Fibroblast of the aortic adventitia (primary cell): ENCODE measurements at places on chromosomes 2 and 18. TPM values are rescaled to one million over a fixed set of nuclear protein-coding genes. Genes with fewer than 3 reads are reported as not detected.

Gene UGT1A5
- not detected in 2 replicates for total RNA-seq

Gene STARD6
- not detected in 2 replicates for total RNA-seq

Gene RAMP1
- total RNA-seq, result 3.1 and 3.4 TPM in 2 replicates

GRCh38 chr2:233130024-233130423 lies 69.9 kb downstream of the INPP5D start:
- no peak for DNase-seq

DNA sequence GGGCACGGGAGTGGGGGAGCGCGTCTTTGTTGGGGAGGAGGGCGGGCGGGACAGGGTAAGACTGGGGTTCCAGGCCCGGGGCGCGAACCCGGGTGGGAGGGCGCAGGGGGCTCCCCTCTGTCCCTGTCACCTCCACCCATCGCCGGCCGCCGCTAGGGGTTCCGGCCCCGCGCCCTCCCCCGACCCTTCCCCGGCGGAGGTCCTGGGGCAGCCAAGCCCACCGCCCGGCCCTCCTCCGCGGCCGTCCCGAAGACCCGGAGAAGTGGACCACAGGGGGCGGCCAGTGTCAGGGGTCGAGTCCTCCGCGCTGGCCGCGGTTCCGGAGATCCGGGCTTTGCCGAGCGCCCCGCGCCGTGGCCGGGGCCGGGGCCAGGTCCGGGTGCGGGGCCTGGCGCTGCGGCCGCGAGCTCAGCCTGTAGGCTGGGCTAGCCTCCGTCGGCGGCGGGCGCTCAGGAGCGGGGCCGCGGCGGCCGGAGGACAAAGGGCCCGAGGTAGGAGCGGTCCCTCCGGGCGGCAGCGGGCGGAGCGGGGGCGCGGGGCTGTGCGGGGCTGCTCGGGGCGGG lies 16.6 kb upstream of the E2F6 start:
- no peak for DNase-seq

- DNase-seq, result no peak
Measured at GRCh38 chr2:147553775-147554271, 291.0 kb upstream of the ACVR2A start.

DNA sequence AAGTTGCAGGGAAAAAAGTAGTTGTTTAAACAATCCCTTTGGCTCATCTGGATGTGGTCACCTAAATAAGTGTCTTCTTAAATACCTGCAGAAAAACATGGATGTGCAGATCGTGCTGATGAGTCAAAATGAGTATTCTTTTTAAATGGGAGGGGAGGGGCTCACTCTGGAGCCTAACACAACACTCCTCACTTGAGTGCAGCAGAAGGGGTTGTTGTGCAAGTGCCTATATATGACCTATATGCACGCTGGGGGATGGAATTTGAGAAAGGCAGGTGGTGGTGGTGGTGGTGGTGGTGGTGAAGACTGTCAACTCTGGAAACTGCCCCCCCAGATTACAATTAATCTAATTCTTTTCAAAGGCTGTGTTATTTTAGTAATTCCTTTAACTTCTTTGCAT lies 77.9 kb upstream of the FAM124B start:
- no peak for DNase-seq
